ENCODE measurements at places on chromosomes 3 and 15. TPM values are rescaled to one million over a fixed set of nuclear protein-coding genes. Genes with fewer than 3 reads are reported as not detected.
A peak's percentile ranks its signal among the peaks of the same experiment; 100 is the strongest.

ARPP19 gene
- total RNA-seq = 137 TPM

DNA sequence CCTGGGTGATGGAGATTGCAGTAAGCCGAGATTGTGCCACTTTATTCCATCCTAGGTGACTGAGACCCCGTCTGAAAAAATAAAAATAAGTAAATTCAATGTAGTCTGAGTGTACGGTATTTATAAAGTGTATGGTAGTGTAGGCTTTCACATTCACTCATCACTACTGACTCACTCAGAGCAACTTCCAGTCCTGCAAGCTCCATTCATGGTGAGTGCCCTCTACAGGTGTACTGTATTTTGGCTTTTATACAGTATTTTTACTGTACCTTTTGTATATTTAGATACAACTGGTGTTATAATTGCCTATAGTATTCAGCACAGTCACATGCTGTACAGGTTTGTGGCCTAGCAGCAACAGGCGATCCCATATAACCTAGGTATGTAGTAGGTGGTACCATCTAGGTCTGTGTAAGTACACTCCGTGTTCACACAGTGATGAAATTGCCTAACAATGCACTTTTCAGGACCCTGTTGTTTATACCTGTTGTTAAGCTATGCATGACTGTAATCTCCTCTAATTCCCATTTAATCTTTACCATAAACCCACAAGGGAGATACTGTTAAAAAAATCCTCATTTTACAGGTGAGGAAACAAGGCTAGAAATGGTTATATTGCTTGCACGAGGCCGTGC is 19.3 kb downstream of the CACNA1D start:
- DNase-seq = peak; percentile 16

NANOGP8 gene
- total RNA-seq = not detected

ARPIN gene
- total RNA-seq = 5.2 TPM

ADAMTSL3 gene
- not detected for total RNA-seq

GRCh38 chr15:40085266-40085665 is 23.4 kb downstream of the BMF start:
- no peak for DNase-seq

DNA sequence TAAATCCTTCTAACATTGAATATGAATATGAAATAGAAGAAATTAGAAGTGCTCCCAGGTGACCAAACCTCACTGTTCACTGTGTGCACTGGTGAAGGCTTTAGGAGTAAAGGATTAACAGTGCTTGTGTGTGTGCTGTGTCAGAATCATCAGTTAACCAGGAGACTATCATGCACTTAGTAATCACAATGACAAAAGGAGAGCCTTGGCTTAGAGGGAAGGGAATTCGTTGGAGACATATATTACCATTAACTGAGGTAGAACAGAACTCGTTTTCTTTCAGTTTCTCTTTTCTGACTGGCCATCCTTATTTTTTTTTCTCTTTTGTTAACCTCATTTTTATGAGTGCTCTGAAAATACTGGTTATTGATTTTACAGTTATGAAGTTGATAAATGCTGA is 213.3 kb upstream of the GBE1 start:
- DNase-seq = no peak

JAGN1 gene
- total RNA-seq = 30.6 TPM

TM4SF4 gene
- total RNA-seq = not detected

- no peak for DNase-seq
These were observed 23.3 kb downstream of the IL1RAP start for GRCh38 chr3:190537146-190537545.

GRCh38 chr3:149428087-149428486 is 46.4 kb upstream of the TM4SF4 start:
- DNase-seq = no peak

GRCh38 chr3:184467171-184467570 is 87.3 kb downstream of the CHRD start:
- no peak for DNase-seq

GRCh38 chr15:45414215-45414885 is 36.0 kb upstream of the GATM start:
- DNase-seq = peak; percentile 6

- peak; percentile 83 for DNase-seq
These were observed 171.8 kb downstream of the TMEM108 start for GRCh38 chr3:133209871-133210550.

UTS2B gene
- total RNA-seq = 10.3 TPM

- no peak for DNase-seq
These were observed 14.7 kb downstream of the FHIT start for GRCh38 chr3:61236556-61236955.

MEIS2 gene
- total RNA-seq = 32.9 TPM

DNA sequence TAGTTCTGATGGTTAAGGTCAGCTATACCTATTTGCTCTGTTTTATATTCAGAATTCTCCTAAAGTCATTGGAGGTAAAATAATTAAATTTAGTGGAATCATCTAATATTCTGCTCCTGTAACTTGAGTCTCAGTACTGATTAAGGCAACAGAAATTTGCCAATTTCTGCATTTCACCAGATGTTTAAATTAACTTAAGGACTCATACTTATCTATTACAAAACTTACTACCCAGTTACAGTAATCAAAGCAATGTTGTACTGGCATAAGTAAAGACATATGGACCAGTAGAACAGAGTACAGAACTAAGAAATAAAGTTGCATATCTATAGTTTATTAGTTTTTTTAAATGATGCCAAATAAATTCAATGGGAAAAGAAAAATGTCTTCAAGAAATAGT is 1043.8 kb downstream of the OTOL1 start:
- DNase-seq = no peak

GRCh38 chr3:162738784-162739183 is 1242.2 kb downstream of the OTOL1 start:
- DNase-seq = peak; percentile 20

GRCh38 chr3:8854656-8855055 is 85.2 kb upstream of the OXTR start:
- DNase-seq = peak; percentile 27

DNA sequence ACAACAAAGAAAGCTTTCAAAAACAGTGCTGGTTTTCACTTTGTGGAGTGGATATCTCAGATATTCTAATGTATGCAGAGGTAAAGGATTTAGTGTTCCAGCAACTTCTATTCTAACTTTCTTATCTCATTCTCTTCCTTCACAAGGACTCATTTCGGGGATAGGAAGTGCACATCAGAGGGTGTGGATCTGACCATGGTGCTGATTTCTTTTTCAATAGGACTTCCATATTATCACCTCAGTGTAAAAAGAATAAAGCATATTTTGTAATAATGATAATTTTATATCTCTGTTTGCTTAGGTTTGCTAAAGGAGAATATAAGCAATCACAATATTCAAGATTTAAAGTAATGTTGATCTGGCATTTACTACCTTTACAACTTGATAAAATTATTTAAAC is 12.5 kb upstream of the CADM2 start:
- no peak for DNase-seq

DNA sequence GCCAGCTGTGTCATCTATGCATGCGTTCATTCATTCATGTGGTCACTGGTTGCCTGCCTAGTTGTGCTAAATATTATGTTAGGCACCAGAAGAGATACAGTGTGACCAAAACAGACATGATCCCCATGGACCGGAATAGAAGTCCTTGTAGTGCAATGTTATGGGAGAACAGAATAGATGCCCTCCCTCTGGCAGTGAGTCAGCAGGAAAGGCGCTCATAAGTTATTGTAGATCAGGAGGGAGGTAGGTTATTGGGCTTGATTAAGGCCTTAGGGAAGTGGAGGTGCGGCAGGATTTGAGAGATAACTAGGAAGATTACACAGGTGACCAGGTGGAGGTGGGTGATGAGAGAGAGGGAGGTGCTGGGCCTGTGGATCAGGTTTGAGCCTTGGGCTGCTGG is 5.2 kb downstream of the MCTP2 start:
- DNase-seq = peak; percentile 12

HMCES gene
- 46.4 TPM for total RNA-seq

- no peak for DNase-seq
These were observed 176.1 kb downstream of the KLF13 start for GRCh38 chr15:31502541-31503229.

- DNase-seq = peak; percentile 6
These were observed 318.2 kb upstream of the KCNH8 start for GRCh38 chr3:18830087-18830486.

- DNase-seq = no peak
These were observed 15.5 kb downstream of the RGMA start for GRCh38 chr15:93073465-93073952.

PTPRG gene
- total RNA-seq = 15.9 TPM
